C1 segment of cervical spinal cord (tissue), 14 donors: ENCODE measurements at places on chromosomes 5 and 9.
A peak's percentile ranks its signal among the peaks of the same experiment; 100 is the strongest.

- DNase-seq, result no peak
Measured at GRCh38 chr9:119771341-119771740, 402.1 kb upstream of the BRINP1 start.

DNA sequence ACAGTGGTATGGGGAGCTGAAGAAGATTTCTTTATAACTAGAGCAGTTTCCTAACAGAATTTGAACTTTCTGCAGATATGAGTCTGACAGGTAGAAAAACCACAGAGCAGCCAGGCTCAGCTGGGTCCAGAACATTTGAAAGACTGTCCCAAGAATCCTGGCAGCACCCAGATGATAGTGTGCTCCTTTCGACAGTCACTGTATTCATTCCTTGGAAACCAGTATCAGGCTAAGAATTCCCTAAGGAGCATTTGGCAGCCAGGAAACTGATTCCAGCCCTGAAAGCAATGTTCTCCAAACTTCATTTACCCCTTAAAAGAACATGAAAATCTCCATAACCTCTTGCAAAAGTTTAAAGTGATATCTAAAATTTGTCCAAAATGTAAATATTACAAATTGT is 123.0 kb upstream of the MTAP start:
- DNase-seq, result no peak

DNA sequence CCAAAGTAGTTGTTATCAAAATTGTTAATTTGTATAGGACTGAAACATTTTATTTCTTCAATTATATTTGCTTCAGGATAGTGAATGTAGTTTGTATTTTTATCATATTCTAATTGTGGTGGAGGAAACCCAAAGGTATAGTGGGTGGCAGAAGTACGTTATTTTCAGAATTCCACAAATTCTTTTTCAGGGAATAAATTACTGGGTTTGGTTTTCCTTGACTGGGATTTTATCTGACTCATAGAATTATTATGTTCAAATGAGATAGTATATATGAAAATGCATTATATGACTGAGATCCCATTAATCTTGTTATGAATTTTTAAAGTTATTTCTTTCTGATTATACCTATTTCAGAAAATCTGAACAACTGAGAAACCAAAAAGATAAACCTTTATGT is 73.7 kb downstream of the VPS13A start:
- no peak for DNase-seq

DNA sequence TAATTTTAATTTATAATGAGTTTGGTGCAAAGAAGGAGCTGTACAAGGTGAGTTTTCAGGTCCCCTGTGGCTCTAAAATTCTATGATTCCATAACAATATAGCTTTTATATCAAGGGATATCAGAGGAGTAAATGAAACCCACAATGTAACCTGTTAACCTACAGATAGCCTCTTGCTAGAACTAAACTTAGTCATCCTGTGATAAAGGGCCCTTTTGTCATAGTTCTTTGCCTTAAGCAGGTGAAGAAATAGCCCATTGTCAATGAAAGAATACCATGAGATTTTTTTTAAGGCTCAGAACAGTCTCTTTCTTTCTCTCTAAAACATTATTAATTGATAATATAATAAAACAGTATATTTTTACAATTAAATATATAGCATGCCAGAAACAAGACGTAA is 127.8 kb downstream of the NFIB start:
- DNase-seq, result no peak

GRCh38 chr9:37692622-37693221 is 42.0 kb downstream of the FRMPD1 start:
- no peak for DNase-seq

DNA sequence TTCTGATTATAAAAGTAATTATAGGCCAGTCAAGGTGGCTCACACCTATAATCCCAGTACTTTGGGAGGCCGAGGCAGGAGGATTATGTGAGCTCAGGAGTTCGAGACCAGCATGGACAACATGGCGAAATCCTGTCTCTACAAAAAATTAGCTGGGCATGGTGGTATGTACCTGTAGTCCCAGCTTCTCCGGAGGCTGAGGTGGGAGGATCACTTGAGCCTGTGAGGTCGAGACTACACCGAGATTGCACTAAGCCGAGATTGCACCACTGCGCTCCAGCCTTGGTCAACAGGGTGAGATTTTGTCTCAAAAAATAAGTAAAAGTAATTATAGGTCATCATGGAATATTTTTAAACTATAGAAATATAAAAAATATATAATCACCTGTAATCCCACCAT is 18.1 kb downstream of the IRF1 start:
- no peak for DNase-seq

GRCh38 chr9:127711226-127711701 is 4.2 kb downstream of the PTRH1 start:
- no peak for DNase-seq

DNA sequence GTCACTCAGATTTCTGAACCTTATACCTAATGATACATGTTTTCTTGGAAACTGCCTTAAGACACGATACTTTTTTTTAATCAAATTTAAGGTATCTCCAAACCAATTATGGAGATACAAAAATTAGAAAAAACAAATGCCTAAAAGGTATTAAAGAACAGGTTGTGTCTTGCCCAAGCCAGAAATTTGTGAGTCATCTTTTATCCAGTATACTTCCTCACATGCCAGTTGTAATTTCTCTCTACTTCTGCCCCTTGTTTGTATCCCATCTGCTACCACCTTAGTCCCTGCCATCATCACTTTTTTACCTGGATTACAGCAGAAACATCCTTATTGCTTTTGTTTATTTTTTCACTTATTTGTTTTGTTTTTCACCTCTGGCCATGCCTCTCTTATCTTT is 571.2 kb upstream of the DAB2 start:
- DNase-seq, result no peak

DNA sequence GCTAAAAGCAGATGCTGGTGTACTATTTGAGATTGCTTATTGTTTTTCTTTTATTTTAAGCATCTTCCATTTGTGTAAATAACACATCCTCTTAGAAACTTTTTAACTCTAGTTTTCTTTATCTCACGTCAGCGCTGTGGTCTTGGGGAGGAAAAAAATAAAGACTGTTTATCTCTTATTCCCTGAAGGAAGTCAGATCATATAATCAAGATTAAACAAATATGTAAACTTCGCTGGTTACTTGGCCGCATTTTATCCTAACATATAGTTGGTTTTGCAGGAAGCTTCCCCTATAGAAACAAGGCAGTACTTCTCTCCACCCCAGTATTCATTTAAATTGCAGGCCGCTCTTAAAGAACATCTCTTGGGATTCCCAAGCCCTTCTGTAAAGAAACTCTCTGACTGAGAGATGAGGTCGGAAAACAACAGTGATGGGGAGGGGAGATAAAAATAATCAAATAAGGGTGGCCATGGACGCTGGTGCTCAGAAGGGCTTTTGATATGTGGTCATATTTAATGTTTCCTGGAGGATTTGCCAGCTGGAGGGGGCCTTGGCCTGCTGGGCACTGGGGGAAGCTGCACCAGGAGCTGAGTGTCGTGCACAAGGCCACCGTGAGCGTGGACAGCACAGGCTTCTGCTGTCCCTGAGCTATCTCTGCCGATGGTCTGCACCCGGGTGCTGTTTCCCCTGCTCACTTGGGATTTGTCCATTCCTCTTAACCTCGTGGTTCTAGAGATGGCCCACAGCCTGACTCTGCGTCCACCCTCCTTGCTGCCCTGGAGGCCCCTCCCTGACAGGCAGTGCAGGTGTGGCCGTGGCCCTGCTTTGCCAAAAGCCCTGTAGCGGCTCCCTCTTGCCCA is 23.8 kb downstream of the NEURL1B start:
- no peak for DNase-seq

GRCh38 chr5:137280656-137281055 is 218.5 kb downstream of the SPOCK1 start:
- no peak for DNase-seq

- DNase-seq, result no peak
Measured at GRCh38 chr5:76522103-76522935, 100.9 kb downstream of the F2RL2 start.

- DNase-seq, result no peak
Measured at GRCh38 chr9:33197279-33198152, 30.4 kb upstream of the B4GALT1 start.

- no peak for DNase-seq
Measured at GRCh38 chr5:7667216-7667767, 183.6 kb downstream of the CFAP90 start.

- no peak for DNase-seq
Measured at GRCh38 chr9:441126-441525, 226.5 kb downstream of the DOCK8 start.

DNA sequence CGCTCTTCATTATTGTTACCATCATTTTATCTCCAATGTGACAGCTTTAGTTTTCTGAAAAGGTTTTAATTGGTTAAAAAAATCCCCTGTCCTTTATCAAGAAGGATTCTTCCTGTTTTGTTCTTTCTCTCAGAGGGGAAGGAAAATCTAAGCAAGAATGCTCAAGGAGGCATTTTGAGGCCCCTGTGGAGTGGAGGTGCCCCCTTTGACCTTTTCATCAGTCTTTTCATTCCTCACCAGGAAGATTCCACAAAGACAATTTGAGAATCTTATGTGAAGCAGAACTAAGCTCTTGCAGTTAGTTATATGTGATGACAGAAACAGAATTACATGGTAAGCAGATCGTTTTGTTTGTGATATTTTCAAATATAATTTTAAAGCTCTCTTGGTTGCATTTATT is 489.6 kb downstream of the MAN2A1 start:
- DNase-seq, result no peak

GRCh38 chr9:33236571-33236970 is 3.4 kb upstream of the SPINK4 start:
- no peak for DNase-seq

- no peak for DNase-seq
Measured at GRCh38 chr5:108762660-108763059, 15.0 kb downstream of the FER start.

- no peak for DNase-seq
Measured at GRCh38 chr5:100520348-100520747, 14.8 kb upstream of the FAM174A start.

DNA sequence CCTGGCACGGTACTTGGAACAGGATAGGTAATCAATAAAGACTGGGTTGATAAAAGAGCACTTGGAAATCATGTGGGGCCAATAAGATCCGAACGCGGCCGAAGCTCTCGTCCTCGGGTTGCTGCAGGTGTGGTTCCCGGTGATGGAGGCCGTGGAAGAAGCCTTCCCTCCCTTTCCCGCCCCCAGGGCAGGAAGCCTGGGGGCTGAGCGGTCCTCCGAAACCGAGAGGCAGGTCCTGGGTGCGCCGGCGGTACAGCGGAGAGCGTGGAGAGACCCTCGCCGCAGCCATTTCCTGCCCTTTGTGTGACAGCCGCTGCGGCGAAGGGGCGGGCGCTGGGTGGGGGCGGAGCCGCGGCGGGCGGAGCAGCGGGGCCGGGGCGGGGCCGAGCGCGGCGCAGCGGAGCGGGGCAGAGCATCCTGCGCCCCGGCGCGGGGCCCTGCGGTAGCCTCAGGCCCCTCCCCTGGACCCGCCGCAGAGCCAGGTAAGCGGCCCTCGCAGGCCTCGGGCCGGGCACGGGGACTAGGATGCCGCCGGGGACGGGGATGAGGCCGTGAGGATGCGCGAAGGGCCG is at the start of gene CYFIP2:
Gene CYFIP2 (plus strand): TSS at position 410 of the 572 bp plus-strand sequence. CDS start 19,239 bp downstream, outside the sequence.
- DNase-seq, result peak; percentile 53

GRCh38 chr5:37709020-37709419 is 130.8 kb downstream of the GDNF start:
- DNase-seq, result no peak
